ENCODE measurements at places on chromosomes 16 and 17.

DNA sequence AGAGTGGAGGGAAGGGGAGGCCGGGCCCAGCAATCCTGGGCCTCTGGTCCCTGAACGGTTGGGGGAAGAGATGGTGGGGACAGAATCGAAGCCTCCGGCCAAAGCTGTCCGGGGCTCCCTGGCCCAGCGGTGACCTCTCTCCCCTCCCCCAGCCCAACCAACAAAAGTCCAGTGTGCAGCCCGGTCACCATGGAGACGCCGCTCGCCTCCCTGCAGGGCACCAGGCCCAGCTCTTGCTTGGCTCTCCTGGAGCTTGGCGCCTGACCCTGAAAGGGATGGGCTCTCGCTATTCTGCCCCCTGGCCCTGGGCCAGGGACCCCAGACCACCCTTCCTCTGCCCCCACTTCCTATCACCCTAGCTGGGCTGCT is 1.3 kb downstream of the METRN start:
- no peak for DNase-seq

GRCh38 chr16:55703003-55704001 is 47.5 kb downstream of the SLC6A2 start:
- DNase-seq: no peak

DNA sequence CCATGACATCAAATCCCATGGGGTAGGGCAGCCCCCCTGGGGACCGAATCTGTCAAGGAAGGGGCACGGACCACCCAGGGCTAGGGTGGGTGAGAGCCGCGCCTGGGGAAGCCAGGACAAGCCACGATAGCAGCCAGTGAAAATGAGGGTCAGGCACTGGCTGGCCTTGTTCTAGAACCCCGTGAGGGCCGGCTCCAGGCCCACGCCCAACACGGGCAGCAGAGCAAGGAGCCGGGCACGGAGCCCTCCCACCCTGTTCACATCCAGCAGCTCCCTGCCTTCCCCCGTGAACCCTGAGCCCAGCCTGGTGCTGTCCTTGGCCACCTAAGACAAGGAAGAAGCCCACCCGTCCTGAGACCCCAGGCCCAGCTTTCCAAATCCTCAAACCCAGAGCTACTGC is 256.7 kb downstream of the PARN start:
- DNase-seq: no peak

GRCh38 chr16:77500286-77500598 is 65.4 kb upstream of the ADAMTS18 start:
- DNase-seq: no peak

- no peak for DNase-seq
Measured at GRCh38 chr17:48514477-48514876, 16.3 kb downstream of the HOXB1 start.

GRCh38 chr17:48241770-48242497 is 134.4 kb downstream of the SNX11 start:
- DNase-seq: no peak

- no peak for DNase-seq
Measured at GRCh38 chr16:79609861-79610260, 9.3 kb upstream of the MAF start.

- DNase-seq: no peak
Measured at GRCh38 chr16:86575754-86576557, 2.4 kb upstream of the FOXL1 start.

- no peak for DNase-seq
Measured at GRCh38 chr16:88839745-88840599, 16.8 kb downstream of the GALNS start.

Data from activated T-cell treated with anti-CD3 and anti-CD28 coated beads, Interleukin-2, amount 50 U/mL, for 4 hours (primary cell).